Stimulated activated CD8-positive, alpha-beta memory T cell treated with anti-CD3 and anti-CD28 coated beads, Interleukin-15, amount 100 ng/mL, for 24 hours (primary cell): ENCODE measurements at places on chromosomes 11 and 22.
A peak's percentile ranks its signal among the peaks of the same experiment; 100 is the strongest.

DNA sequence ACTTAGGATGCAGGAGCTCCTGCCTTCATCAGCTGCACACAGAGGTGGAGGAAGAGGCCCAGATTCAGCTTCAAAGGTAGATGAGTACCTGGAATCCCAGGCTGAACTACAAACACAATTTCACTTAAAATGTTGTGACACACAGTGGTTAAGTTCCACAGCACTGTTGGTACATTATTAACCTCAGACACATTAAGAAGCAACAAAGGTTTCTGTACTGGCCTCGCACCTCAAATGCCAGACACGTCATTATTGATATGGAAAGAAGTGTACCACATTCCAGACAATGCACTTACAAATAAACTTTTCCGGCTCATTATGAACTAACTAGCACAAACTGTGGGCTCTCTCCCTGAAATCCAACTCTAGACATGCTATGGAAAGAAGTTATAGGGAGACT lies 34.6 kb downstream of the PRDM10 start:
- no peak for DNase-seq

GRCh38 chr22:31001124-31001770 lies 32.2 kb downstream of the TUG1 start:
- no peak for DNase-seq

DNA sequence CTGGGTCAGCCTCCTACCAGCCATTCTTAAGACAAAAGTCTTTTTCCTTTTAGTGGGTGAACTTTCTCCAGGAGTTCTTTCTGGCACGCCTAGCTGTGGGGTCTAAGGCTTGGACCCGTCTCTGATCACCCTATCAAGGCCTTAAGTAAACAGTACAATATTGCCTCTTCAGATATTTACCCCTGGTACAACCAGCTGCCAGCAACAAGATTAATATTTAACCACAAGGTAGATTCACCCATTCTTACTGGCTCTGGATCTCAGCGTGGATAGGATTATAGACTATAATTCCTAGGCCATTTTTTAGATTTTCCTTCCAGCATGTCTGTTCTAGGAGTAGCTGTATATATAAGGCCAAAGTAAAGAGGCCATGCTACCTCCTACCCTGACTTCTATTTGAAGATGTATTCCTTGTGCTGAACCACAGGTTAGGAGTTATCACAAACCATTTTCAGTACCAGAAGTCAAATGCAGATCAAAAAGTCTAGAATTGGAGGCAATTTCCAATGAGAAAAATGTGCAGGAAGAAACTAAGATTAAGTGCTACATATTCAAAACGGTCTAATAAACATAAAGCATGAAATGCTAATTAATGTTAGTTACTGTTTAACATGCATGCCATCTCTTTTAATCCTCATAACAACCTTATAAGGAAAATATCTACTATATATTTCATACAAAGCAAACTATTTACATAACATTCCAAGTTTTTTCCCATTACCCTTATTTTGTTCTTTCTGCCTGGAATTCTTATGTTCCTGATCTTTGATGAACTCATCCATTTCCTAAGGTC lies 110.0 kb upstream of the SYN3 start:
- DNase-seq, result no peak

GRCh38 chr22:37230673-37231405 lies 13.2 kb downstream of the RAC2 start:
- DNase-seq, result no peak

GRCh38 chr11:118621071-118621783 lies 13.8 kb downstream of the PHLDB1 start:
- DNase-seq, result no peak

DNA sequence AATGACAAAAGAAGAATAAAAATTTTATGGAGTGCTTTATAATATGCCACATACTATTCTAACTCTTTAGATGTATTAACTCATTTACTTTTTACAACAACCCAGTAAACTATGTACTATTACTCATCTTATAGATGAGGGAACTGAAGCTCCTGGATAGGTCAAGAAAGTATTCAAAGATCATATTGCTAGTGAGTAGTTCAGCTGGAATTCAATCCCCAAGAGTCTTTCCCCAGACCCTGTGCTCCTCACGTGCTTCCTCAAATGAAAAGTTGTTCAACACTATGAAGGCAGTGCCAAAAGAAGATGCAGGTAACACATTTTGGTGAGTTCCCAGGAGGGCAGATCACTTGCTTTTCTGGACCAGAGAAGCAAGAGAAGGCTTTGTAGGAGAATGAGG lies 46.8 kb downstream of the BTG4 start:
- no peak for DNase-seq

- no peak for DNase-seq
Measured at GRCh38 chr22:44870021-44870420, 117.6 kb downstream of the ARHGAP8 start.

- no peak for DNase-seq
Measured at GRCh38 chr11:2565447-2566222, 120.8 kb downstream of the KCNQ1 start.

- DNase-seq, result no peak
Measured at GRCh38 chr22:29065468-29066190, 4.0 kb upstream of the C22orf31 start.

DNA sequence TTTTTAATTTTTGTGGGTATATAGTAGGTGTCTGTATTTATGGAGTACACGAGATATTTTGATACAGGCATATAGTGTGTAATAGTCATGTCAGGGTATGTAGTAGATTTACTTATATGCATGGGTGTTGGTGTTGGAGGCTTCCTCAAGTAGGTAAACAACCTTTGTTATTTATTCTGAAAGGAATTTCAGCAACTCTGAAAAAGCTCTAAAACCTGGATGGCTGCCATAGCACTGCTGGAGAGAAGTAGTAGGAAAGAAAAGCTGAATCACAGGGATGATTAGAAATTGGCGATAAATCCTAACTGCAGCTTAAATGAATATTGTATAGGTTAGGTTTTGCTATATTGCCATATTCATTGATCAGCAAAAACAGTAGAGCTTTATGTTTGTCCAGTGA lies 44.4 kb upstream of the ST14 start:
- DNase-seq, result no peak

DNA sequence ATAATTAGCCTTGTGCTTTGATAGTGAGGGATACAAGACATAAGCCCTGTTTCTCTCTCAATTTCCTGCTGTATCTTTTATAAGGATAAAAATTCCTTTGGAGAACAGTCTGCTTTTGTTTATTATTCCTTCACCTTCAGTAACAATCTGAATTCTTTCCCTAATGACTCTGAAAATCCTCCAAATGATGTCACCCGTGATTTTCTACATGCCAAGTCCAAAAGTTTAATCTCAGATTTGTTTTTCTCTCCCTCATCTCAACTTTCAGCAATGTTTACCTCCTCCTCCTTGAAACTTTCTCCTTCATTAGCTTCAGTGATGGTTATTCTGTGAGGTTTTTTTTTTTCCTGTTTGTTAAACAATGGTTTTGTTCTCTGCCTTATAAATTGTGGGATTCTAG lies 2.2 kb downstream of the OR51E2 start:
- no peak for DNase-seq

- no peak for DNase-seq
Measured at GRCh38 chr22:28480000-28480715, 199.5 kb downstream of the TTC28 start.

GRCh38 chr11:109856928-109857327 lies 236.3 kb upstream of the ZC3H12C start:
- DNase-seq, result no peak

- DNase-seq, result no peak
Measured at GRCh38 chr22:38108561-38109319, 1.7 kb downstream of the BAIAP2L2 start.

DNA sequence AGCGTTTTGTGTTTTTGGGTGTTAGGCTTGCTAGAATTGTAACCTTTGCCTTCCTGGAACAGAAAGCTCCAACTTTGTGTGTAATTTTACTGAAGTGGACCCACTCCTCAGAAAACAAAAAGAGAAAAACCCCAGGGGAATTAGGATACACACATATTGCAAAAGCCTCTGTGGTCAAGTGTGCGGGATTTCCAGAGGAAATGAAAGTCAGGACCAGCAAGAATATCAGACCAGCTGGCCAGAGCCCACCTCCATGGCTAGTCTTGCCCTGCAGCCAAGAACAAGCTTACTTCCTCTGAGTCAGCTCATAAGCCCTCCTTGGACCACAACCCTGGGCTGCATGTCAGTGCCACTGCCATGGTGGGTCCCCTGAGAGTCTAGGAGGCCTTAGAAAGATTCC lies 37.0 kb upstream of the FTH1 start:
- DNase-seq, result no peak

DNA sequence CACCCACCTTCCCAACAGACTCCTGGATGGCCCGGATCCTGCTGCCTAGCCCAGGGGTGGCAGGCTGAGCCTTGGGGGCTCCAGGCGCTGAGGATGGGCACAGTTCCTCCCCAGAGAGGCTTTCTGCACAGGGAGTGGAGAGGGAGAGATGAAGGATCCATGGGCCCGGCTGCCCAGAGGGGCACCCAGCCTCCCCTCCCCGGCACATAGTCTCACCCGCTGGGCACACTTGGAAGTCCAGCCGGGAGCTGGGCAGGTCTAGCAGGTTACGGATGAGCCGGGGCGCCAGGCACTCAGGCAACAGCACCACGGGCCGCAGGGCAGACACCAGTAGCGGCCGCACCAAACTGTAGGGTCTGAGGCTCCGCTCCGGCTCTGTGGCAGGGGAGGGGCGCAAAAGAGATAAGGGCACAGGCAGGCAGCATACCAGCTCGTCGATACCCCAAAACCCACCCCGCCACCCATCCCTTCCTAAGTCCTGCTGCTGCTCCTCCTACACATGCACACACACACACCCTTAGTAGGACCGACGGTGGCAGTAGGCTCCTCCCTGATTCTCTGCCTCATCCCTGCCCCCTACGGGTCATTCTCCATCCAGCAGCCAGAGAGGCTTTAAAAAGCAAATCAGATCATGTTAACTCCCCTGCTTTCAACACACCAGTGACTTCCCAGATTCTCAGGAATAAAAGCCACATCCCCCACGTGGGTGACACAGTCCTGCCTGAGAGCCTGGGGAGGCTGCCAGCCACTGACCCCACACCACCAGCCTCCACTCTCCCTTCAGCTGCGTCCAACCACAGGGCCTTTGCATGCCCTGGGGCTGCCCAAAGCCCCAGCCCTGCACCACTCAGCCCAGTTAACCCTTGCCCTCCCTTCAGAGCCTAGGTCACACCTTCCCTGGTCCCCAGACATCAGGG lies 6.5 kb upstream of the MFNG start:
- DNase-seq, result peak; percentile 21

GRCh38 chr22:19891317-19892256 lies 36.9 kb upstream of the GNB1L start:
- DNase-seq, result peak; percentile 33

- no peak for DNase-seq
Measured at GRCh38 chr11:64260147-64260708, 8.9 kb downstream of the PLCB3 start.

DNA sequence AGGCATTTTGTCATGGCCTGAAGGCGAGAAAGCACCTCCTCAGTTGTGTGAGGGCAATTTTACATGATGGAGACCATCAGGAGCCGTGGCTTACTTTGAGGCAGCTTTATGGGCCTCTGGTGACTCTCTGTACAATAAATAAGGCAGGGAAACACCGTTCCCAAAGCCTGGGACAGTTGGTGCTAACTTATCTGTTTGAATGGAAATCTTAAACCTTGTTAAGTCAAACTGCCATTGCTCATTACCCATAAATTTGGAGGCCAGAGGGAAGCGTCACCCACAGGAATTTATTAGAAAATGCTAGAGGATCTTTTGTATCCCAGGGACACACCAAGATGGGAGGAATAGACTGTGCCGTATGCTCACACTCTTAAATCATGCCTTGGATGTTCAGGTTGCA lies 1156.9 kb downstream of the BRD1 start:
- no peak for DNase-seq

DNA sequence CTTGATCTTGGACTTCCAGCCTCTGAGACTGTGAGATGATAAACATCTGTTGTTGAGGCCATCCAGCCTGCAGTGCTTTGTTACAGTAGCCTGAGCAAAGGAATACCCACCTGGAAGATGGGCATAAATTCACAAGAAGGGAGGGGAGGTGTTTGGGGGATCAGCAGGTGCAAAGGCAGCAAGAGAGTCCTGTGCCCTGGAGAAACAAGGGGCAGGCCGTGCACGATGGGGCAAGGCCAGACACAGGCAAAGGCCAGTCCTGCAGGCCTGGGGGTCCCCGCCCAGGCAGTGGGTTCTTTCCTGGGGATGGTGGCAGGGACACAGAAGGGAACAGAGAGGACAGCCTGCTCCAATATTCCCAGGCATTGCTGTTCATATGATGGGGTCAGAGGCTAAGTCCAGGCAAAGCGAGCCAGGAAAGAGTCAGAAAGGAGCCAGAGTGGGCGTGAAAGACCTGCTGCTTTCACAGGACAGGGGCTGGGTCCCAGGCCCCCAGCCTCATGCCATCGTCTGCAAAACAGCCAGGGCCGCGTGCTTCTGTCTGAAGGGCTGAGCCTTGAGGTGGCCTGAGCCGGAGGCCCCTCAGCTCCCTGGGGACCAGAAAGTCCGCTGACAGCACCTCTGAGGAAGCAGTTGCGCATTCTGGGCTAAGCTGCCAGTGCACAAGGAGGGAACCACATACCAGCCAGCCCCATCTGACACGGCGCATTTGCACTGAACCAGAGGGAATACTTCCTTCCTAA lies 48.8 kb downstream of the MYEOV start:
- no peak for DNase-seq

DNA sequence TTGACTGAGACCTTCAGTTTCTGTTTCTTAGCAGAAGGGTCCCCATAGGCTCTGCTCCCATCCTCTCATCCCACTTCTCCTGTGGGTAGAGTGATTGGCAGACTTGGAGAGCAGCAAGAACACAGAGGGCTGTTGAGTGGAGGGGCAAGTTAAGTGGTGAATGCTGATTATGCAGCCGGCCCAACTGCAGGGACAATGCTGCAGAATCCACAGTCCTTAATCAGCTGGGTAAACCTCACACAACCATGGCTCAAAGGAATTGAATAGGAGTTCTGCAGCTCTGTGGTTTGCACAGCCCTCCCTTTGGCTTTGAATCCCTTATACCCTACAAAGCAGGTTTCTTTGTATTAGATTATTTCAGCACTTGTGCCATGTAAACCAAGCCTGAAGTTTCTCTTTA lies 161.1 kb downstream of the NAV2 start:
- DNase-seq, result no peak

- no peak for DNase-seq
Measured at GRCh38 chr11:119380160-119380826, 1.2 kb downstream of the USP2 start.

GRCh38 chr11:111582163-111582562 lies 20.1 kb upstream of the SIK2 start:
- no peak for DNase-seq

DNA sequence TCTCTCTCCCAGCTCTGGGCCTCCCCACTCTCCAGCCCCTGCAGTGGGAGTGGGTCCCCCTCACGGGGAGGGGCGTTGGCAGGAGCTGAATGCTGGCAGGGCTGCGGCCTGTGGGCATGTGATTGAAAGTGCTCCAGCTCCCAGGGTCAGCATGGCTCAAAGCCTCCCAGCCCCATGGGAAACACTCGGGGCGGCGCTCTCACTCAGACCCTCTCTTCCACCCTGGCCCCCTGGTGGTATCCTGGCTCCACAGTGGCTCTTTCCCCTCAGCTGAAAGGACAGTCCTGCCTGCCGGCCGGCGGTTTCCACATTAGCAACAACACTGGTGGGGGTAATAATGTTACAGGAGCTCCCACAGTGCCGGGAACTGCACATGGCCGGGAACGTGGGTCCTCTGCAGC lies 35.5 kb downstream of the POLR3H start:
- no peak for DNase-seq

GRCh38 chr11:79150320-79150719 lies 290.5 kb downstream of the TENM4 start:
- no peak for DNase-seq
